ENCODE measurements at places on chromosomes 4 and X.

DNA sequence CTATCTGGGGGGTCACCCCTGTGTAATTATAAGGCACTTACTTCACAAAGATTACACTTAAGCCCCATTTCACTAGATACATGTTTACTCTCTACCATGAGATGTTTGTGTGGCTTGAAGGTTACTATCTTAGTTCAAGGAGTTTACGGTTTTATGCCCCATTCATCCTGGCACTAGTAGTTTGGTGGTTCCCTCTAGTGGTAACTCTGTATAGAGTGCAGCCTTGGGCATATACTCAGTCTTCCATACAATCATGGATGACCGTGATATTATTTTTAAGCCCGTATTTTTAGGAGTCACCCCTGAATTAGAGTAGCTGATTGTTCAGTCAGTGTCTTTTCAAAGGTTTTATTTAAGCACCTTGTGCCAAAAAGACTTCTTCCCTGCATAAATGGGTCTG, 109.9 kb upstream of the FAM47C start:
- no peak for DNase-seq

DNA sequence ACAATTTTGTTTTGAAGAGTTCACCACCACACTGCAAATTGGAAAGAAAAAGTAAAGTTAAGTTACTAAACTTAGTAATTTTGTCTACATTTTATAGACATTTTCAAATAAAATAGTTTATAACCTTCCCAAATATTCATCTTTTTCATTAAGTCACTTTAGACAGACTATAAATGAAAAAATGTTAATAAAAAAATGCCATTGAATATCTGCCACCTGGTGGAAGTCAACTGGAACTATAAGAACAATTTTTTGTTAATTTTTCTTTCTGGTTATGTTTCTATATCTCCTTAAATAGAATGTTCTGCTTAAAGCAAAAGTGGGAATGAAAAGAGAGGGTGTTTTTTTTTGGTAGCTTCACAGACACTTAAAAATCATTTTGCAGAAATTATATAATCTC, 534.4 kb upstream of the PCDH10 start:
- no peak for DNase-seq

DNA sequence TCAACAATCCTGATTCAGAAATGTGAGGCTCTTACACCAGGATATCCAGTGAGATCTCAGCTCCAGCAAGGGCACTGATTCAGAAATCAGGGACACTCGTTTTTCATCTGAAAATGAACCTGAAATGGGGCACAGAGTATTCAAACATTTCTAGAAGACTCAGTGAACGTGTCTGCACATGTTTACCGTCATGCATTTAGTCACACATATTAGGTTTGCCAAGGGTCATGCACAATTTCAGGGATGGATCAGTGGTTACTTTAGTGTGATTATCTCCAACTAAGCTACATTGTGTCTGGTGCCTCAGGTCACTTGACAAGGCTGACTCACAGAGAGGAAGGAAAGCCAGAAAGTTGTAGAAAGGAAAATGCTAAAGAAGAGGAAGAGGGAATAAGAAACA, 33.6 kb upstream of the SPANXN2 start:
- DNase-seq, result no peak

- DNase-seq, result no peak
These were observed 16.4 kb upstream of the EIF4E start for GRCh38 chr4:98945297-98945850.

GRCh38 chr4:138182838-138183426, 59.2 kb downstream of the SLC7A11 start:
- no peak for DNase-seq
